ENCODE measurements at places on chromosomes 7 and 10.

DNA sequence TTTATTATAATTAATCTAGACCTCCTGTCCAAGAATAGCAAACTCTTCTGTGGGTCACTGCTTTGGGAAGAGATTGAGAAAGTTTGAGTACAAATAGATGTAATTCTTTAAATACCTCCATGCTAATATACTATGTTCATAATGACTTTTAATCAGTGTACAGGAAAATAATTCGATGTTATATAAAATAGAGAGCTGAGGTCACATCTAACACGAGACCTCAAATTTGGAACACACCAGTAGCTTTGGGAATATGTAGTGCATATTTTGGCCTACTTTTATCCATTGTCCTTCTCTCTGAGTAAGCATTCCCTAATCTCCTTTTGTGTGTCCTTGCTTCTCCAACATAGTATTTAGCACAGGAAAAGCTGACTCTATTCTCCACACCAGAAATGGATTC, 27.3 kb upstream of the CABCOCO1 start:
- DNase-seq, result no peak

GRCh38 chr7:135757719-135758411, 9.3 kb upstream of the FAM180A start:
- no peak for DNase-seq

DNA sequence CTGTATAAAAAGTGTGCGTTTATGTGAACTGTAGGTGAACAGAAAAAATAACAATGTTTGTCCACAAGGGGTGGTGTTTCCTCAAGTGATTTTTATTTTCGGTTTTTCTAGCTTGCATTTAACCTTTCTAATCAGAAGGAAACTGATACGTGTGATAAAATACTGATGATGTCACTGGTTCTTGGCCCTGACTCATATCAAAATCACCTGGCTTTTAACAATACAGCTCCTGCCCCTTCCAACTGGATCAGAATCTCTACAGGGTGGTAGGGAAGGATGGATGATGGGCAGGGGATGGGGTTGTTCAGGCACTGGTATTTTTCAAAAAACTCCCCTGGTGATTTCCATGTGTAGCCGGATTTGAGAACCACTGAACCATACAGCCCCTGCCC, 10.9 kb downstream of the NPFFR1 start:
- no peak for DNase-seq

DNA sequence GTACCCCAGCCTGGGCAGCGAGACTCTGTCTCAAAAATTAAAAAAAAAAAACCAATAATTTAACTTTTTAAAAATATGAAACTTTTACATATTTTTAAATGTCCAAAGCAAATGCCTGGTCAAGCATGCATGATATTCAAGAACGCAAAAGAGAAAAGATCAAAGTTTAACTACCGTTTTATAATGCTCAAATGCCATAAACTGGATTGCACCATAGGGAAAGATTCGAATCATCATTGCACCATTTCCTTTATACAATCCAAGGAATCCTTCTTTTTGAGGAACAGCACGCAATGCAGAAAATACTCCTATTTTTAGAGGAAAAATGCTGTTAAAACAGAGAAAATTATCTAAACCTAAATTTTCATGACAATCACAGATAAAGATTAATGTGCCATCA, 20.9 kb downstream of the SLC25A16 start:
- DNase-seq, result no peak

DNA sequence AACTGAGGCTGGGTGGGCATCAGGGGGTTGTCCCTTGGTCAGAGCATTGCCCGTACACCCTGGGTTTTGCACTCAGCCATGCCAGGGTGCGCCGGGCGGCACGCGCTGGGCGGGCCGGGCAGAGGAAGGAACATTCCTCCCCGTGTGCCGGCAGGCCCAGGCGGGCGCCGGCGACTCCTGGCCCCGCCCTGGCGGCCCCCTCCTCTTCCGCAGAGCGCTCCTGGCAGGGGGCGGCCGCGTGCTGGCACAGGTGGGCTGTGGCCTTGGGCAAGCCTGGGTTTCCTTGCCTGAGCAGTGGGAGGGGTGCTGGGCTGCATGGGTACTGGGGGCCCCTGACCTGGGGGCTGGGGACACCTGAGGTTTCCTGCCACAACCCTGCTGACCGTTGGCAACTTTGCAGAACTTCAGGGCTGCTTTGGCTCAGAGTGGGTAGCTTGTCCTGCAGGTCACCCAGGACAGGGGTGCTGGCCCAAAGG, 3.9 kb downstream of the LFNG start:
- peak; percentile 53 for DNase-seq

DNA sequence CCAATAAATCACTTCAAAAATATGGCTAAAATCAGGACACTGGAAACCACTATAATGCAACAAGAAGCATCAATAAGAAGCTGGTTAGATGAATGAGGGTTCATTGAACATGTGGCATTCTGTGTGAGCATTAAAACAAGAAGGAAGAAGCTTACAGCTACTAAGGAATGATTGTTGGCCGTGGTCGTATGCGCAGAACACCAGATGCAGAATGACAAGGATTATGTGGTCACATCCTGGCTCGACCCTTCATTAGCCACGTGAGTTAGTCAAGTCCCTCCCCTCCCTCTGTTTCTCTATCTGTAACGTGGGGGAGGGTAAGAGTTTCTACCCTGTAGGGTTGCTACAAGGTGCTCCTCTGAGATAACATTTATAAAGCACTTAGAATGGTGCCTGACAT, 174.3 kb downstream of the ADAM12 start:
- DNase-seq, result no peak

DNA sequence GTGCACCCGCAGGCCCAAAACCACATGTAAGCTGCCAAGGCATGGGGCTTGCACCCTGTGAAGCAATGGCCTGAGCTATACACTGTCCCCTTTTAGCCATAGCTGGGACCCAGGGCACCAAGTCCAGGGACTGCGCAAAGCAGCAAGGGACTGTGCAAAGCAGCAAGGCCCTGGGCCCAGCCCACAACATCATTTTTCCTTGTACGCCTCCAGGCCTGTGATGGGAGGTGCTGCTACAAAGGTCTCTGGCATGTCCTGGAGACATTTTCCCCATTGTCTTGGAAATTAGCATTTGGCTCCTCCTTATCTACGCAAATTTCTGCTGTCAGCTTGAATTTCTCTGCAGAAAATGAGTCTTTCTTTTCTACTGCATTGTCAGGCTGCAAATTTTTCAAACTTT, 24.8 kb downstream of the ARHGAP19 start:
- DNase-seq, result no peak

DNA sequence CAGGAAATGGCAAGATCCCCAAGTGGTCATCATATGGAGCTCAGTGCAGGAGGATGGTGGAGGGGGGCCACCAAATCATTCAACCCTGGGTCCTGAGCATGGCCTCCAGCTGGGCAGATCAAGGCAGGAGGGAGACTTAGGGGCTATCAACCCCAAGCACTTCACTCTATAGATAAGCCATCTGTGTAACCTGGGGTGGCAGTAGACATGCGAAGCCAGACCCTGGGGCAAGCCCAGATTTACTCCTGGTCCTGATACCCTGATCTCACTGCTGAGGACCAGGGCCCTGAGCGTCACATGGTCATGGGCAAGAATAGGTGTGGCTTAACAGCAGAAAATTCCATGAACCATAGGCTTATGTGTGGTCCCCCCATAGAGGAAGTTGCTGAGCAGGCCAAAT, 173.0 kb upstream of the ADCY1 start:
- no peak for DNase-seq
